ENCODE measurements at places on chromosomes 11 and 22.

GRCh38 chr11:20117291-20117690 is 43.0 kb downstream of the DBX1 start:
- DNase-seq: no peak

GRCh38 chr22:31826443-31826842 is 72.6 kb downstream of the DEPDC5 start:
- DNase-seq: no peak

DNA sequence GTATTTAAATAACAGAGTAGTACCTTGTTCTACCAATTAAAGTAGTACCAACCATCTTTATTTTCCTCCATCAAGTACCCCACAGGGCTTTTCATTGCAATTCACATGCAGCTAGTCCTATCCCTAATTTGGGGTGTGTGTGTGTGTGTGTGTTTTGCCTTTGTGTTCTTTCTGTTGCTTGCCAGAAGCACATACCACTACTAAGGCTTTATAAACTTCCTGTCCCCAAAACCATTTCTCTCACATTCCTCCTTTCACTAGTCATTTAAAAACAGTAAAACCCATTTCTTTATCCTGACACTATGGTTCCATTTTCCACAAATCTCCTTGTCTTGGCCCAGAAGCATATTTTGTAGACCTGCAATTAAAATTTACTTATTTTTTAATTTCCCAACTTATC is 54.6 kb downstream of the SLC36A4 start:
- DNase-seq: no peak

DNA sequence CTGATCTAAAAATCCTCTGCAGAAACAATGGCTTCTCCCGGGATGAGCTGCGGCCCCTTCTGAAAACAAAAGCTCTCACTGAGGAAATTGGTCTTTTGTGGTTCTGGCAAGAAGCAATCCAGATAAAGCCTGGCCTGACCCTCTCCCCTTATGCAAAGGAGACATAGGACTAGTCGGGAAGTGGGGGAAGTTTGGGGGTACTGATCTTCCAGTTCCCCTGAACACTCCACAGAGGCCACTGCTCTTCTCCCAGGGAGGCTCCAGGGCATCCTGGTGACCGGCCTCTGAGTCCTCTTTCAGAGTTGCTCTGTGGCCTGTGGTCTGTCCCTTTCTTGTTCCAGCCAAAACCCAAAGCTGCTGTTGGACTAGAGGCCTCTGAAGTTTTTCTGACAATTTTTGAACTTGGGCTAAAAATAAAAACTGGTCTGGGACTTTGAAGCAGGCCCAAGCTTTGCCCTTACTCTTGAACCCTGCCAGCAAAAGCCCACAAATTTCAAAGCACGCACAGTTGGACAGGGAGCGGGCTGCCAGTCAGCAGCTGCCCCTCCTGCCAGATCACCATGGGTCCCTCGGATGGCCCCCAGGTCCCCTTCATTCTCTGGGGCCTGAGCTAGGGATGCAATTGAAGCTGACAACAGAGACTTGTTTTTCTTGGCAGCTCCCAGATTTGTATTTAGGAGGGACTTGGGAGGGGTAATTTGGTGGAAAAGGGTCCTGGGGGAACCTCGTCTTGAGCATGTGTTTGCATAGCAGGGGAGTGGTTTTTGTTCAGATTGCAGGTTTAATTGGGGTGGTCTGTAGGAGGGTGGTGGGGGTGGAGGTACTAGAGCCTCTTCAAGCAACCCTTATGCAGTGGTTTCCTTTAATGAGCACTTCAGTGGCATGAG is 381.6 kb upstream of the CADM1 start:
- no peak for DNase-seq

DNA sequence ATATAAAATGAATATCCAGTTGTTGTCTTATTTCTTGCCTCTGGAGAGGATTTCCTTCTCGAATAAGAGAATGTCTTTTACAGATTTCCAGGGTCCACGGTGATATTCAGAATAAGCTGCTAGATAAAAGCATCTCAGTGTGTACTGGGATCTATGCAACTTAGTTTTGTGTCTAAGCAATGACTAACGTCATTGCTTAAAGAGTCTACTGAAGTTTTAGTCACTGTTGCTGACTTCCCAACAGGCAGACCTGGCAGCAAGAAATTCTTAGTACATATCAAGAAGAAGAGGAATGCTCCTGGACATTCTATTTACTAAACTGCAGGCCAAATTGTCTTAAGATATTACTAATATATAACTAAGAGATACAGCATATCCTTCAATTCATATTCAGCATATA is 70.3 kb downstream of the SOX6 start:
- no peak for DNase-seq

- DNase-seq: no peak
These were observed 28.2 kb upstream of the CHKA start for GRCh38 chr11:68149417-68149816.

GRCh38 chr22:18978506-18978905 is 42.4 kb upstream of the PRODH start:
- no peak for DNase-seq

- no peak for DNase-seq
These were observed 9.0 kb upstream of the MUC5AC start for GRCh38 chr11:1148752-1149180.

- no peak for DNase-seq
These were observed 43.2 kb upstream of the CREB3L1 start for GRCh38 chr11:46234311-46234710.

DNA sequence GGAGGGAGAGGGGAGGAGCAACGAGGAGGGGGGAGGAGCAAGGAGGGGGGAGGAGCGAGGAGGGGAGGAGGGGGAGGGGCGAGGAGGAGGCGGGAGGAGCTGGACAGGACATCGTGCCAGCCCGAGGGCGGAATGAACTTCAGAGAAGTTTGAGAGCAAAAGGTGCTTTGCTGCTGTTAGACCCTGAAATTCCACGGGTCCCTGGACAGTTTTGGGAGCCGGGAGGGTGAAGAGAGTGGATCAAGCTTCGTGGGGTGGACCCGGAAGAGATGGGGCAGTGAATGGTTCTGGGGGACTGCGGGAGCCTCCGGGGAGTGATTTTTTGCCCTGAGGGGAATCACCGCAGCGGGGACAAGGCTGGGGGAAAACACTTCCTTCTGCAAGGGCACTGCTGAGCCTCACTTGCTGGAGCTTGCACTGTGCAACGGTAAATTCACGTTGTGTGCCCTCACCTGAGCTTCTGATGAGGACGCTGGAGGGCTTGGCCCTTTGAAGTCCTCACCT is 10.7 kb upstream of the NLRP6 start:
- peak; percentile 72 for DNase-seq

DNA sequence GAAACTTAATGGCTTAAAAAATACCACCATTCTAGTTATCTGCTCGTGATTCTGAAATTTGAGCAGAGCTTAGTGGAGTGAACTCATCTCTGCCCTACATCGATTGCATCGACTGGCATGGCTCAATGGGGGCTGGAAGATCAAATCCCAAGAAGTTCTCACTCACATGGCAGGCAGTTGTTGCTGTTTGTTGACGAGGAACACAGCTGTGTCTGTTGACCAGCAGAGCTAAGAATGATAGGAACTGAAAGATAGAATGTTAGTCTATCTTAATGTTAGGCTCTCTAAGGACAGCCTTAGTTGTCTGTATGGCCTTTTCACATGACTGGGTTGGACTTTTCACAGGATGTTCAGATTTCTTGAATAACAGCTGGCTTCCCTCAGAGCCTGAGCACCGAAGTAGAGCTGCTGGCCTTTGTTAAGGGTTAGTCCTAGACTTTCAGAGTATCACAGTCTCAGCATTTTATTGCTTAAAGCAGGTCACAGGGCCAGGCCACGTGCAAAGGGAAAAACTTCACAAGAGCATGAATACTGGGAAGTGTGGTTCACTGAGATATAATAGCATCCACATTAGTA is 31.6 kb upstream of the IZUMO1R start:
- DNase-seq: no peak

- DNase-seq: peak; percentile 74
These were observed 19.5 kb downstream of the IL17REL start for GRCh38 chr22:49992921-49993648.

DNA sequence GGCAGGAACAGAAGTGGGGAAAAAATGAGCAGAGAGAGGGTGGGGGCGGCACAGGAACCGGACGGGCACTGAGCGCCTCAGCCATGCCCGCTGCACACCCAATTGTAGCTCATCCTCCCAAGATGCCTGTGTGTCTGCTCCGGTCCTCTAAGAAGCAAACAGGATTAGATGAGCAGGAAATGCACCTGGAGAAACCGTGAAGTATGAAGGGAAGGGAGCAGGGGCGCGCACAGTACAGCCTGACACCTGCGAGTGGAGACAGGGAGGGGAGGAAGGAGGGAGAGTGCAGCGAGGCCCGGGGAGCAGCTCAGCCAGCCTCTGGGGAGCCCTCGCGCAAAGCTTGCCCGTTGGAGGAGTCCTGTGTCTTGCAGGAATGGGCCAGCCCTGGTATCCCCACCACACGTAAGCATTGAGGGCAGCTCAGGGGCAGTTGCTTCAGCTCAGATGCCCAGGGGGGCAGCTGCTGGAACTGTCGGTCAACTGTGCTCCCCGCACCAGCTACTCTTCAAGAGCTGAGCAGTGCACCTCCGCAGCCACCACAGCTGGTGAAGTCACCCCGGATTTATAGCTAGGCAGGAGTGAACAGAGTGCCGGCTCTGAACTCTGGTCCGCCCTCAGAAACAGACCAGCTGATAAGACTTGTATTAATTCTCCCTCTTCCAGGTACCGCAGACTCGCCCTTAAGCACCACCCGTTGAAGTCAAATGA is 7.0 kb downstream of the DNAJB13 start:
- DNase-seq: no peak

GRCh38 chr11:85766721-85767161 is 44.2 kb downstream of the SYTL2 start:
- DNase-seq: no peak

- no peak for DNase-seq
These were observed 96.0 kb downstream of the ABTB2 start for GRCh38 chr11:34261820-34262219.

DNA sequence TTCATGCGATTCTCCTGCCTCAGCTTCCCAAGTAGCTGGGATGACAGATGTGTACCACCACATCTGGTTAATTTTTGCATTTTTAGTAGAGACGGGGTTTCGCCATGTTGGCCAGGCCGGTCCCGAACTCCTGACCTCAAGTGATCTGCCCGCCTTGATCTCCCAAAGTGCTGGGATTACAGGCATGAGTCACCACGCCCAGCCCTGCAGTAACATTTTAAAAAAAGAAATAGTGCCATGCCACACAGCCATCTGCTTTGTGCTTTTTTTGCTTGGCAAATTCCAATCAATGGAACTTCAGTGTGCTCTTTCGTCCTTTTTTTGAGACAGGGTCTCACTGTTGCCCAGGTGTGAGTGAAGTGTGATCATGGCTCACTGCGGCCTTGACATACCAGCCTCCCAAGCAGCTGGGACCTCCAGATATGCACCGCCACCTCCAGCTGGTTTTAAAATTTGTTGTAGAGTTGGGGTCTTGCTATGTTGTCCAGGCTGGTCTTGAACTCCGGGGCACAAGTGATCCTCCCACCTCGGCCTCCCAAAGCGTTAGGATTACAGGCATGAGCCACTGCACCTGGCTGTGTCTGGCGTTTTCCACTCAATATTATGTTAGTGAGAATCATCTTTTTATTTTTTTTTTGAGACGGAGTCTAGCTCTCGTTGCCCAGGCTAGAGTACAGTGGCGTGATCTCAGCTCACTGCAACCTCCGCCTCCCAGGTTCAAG is 1.8 kb upstream of the CHADL start:
- no peak for DNase-seq

GRCh38 chr11:123233975-123234334 is 38.9 kb upstream of the CLMP start:
- peak; percentile 42 for DNase-seq

- no peak for DNase-seq
These were observed 395.9 kb downstream of the OPCML start for GRCh38 chr11:133136376-133136775.

- DNase-seq: no peak
These were observed 572.6 kb upstream of the LUZP2 start for GRCh38 chr11:23924226-23924625.

DNA sequence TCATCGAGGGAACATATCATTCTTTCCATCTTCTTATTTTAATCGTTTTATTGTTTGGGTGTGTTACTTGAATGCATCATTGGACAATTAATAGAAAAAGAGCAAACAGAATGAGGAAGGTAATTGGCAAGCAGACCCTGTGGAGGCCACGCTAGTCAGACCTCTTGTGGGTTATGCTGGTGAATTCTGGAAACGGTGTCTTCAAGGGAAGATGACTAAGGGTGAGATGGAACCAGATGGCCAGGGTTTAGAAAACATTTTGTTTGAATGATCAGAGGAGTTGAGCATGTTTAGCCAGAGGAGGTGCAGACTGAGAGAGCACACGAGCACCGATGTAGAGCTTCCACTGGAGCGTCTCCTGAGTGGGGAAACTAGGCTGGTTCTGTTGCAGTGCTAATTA is 8.5 kb downstream of the ST14 start:
- DNase-seq: no peak

DNA sequence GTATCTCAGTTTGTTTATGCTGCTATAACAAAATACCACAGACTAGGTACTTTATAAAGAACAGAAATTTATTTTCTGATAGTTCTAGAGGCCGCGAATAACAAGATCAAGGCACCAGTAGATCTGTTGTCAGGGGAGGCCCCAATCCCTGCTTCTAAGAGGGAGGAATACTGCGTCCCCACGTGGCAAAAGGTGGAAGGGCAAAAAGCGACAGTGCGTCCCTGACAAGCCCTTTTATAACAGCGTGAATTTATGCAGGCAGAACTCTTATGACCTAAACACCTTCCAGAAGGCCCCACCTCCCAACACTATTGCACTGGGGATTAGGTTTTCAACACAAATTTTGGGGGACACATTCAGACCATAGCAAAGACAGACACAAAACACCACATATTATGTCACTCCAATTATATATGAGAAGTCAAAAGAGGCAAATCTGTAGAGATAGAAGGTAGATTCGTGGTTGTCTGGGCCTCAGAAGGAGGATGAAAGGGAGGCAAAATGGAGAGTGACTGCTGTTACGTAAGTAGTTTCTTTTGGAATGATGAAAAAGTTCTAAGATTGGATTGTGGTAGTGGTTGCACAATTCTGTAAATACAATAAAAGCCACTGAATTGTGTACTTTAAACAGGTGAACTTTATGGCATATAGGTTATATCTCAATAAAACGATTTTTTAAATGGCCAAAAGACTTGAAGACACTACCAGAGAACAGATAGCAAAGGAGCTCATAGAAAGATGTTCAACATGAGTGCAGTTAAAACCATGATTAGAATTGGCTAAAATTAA is 30.1 kb upstream of the TNRC6B start:
- no peak for DNase-seq

GRCh38 chr11:134637091-134638015 is 225.3 kb upstream of the B3GAT1 start:
- no peak for DNase-seq

GRCh38 chr11:69950120-69950519 is 128.0 kb upstream of the ANO1 start:
- no peak for DNase-seq

DNA sequence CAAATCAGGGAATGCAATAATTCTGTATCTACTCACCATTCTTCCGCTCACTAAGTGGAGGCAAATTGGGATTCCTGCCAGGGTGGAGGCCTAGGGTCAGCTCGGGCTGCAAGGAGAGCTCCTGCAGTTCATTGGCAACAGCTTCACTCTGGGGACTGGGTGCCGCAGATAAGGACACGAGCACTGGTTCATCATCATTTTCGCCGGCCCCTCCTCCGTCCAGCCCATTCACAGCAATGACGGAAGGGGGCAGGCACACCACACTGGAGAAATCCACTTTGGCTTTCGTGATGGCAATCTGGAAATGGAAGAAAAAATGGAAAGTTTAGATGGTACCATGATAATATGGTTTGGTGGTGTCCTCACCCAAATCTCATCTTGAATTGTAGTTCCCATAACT is 84.4 kb downstream of the MRTFA start:
- DNase-seq: no peak

GRCh38 chr11:7890417-7891172 is 40.5 kb downstream of the OR10A6 start:
- no peak for DNase-seq

GRCh38 chr22:28397306-28397705 is 282.3 kb downstream of the TTC28 start:
- no peak for DNase-seq
